ENCODE measurements at places on chromosomes 13 and 19. TPM values are rescaled to one million over a fixed set of nuclear protein-coding genes. Genes with fewer than 3 reads are reported as not detected.

Gene CYP4F11
- not detected for total RNA-seq

DNA sequence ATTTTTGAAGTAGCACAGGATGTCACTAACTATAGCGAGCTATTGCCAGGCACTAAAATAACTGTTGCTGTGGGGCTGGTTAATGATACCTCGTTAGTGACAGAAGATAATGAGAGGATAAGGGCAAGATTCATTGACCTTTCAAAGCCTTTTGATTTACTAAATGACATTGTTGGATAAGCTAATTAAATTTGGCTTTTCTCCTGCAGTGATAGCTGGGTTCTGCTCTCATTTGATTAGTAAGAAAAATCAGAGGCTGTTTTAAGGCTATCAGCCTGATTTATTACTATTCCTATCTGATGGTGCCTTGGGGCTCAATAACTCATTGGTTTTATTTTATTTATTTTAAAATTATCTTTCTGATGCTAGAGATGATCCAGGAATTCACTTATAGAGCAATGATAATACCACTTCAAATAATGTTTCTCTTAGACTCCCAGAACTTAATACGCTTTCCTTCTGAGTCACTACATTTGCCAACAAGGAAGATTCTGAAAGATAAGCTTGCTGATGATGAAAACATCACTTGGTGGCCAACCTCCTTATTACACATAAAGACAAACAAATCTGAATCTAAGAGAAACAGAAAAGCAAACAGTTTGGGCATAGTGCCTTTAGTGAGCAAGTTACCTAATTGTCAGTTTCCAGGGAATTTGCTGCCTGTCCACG lies 501.3 kb upstream of the ARGLU1 start:
- DNase-seq, result no peak

DNA sequence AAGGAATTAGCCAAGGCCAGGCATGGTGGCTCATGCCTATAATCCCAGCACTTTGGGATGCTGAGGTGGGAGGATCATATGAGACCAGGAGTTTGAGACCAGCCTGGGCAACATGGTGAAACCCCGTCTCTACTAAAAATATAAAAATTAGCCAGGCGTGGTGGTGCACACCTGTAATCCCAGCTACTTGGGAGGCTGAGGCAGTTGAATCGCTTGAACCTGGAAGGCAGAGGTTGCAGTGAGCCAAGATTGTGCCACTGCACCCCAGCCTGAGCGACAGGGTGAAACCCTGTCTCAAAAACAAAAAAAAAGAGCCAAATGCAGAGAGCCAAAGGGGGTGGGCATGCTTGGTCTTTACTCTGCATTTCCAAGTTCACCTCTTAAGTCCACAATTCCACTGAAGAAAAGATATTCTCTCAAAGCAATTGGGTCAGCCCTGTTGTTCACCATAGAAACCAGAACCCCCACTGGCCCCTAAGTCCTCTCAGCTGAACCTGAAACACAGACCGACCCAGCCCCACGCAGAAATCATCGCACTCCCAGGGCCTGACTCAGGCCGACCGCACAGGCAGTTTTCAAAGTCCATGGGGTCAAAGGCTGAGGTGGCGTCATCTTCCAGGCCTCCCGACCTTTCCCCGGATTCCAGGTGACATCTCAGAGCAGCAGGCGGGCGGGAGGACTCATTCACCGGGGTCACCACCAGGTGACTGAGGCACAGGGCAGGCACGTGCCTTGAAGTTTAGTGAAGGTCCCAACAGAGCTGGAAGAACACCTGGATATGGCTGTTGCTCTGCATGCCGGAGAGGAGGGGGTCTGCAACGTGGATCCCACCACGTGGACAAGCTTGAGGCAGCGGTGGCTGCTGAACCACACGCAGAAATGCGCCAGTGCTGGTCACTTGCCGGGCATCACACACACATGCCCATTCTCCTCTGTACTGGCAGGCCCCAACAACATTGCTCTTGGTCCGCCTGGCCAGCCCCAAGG lies 33.1 kb downstream of the SLC25A42 start:
- no peak for DNase-seq

- no peak for DNase-seq
Measured at GRCh38 chr13:54965881-54966280, 1937.3 kb downstream of the OLFM4 start.

Gene ZNF724
- 17.4 TPM for total RNA-seq

Gene IGFL3
- not detected for total RNA-seq

DNA sequence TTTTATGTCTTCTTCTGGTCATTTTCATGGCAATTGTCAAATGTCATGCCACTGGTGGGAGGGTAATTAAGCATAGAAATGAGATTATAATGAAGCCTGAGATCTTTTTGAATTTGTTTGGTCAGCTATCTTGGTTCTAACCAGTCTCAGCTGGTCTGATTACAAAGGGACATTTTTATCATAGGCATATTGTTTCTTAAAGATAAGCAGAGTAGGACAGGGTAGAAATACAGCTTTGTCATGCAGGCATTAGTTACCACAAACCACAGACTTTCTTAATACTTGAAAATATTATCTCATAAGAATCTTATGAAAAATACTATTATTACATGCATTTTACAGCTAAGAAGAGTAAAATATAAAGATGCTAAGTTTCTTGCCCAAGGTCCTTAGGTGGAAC lies 1761.5 kb downstream of the PCDH9 start:
- no peak for DNase-seq

- no peak for DNase-seq
Measured at GRCh38 chr19:3257071-3257470, 32.6 kb downstream of the CELF5 start.

Gene SHFL
- 89.5 TPM for total RNA-seq
